ENCODE measurements at places on chromosomes 13 and 19.

DNA sequence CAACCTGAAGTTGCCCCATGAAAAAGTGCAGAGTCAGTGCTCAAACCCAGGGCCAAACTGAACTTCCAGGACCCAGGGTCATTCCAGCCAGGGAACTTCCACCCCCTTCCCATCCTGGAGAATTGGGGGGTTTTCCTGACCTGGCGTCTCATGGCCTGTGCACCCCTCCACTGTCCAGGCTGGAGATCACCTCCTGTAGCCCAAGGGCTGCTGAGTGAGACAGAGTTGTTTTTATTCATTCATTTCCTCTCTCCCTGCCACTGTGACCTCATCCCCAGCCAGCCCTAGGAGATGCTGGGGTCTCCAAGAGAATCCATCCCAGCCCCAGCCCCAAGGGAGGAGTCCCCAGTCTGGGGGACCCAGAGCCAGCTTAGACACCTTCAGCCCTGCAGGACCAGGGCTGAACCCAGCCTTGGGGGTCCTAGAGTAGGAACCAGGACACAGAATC is 4.2 kb downstream of the FCHO1 start:
- no peak for DNase-seq

- no peak for DNase-seq
Measured at GRCh38 chr13:33079960-33080359, 63.7 kb downstream of the KL start.

DNA sequence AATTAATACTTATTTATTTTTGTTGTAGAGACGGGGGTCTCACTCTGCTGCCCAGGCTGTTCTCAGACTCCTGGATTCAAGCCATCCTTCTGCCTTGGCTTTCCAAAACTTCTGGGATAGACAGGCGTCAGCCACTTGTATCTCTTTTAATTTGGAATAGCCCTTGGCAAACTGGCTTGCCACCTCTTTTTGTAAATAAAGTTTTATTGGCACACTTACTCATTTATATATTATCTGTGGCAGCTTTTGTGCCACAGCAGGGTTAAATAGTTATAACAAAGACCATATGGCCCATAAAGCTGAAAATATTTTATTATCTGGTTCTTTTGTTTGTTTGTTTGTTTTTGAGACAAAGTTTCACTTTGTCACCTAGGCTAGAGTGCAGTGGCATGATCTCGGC is 30.5 kb downstream of the BBC3 start:
- no peak for DNase-seq

GRCh38 chr19:338421-338820 is 6.2 kb downstream of the MIER2 start:
- no peak for DNase-seq

- DNase-seq: no peak
Measured at GRCh38 chr19:50932018-50932689, 20.7 kb downstream of the KLK5 start.

DNA sequence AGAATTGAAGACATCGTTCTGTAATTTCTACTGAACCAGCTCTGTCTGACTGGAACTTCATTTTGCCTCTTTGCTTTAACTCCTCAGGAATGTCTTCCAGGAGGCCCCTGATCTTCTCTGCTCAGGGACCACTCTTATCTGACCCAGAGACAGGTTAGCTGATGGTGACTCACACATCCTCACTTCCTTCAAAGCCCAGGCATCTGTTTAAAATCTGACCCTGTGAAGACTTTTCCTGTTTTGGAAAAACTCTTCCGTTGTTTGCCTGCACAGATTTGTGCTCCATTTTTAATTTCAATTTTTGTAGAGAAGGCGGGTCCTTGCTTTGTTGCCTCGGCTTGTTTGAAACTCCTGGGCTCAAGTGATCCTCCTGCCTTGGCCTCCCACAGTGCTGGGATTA is 1.6 kb downstream of the ARL11 start:
- no peak for DNase-seq

DNA sequence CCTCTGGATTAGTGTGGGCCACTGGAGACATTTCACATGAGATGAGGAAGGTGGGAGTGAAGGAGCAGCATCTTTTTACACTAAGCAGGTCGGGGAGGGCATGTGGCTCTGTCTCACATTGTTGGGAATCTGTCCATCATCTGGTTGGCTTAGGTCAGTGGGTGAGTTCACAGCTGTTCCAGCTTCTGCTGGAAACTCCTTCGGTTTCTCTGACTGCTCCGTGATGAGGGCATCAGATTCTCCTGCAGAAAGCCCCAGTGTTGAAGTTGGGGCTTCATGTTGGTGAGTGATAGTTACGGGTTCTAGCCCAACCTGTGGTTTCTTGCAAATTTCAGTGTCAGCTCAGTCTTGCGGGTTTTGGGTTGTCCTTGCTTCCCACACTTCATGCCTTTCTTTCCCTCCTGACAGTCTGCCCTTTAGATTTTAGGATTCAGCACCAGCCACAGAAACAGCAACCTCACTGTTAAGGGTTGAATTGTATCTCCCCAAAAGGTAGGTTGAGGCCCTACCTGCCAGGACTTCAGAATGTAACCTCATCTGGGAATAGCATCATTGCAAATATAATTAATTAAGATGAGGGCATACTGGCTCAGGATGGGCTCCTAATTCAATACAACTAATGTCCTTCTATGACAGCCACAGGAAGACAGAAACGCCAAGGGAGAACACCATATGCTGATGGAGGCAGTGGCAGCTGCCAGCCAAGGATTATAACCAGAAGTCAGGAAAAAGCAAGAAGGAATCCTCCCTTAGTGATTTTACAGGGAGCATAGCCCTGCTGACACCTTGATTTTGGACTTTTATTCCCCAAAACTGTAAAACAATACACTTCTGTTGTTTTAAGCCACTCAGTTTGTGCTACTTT is 7.6 kb upstream of the ALOX5AP start:
- no peak for DNase-seq
